ENCODE measurements at places on chromosomes 6 and 20. TPM values are rescaled to one million over a fixed set of nuclear protein-coding genes. Genes with fewer than 3 reads are reported as not detected.

- H3K36me3 ChIP-seq = no peaks in the 10 kb centered on the region
- H3K27me3 ChIP-seq = peaks cover 13% of the 10 kb centered on the region
- peak overlapping the region; percentile 52 for H3K27ac ChIP-seq
- DNase-seq = no peak
These were observed 1.1 kb upstream of the DCBLD1 start for GRCh38 chr6:117481278-117481925.

DNA sequence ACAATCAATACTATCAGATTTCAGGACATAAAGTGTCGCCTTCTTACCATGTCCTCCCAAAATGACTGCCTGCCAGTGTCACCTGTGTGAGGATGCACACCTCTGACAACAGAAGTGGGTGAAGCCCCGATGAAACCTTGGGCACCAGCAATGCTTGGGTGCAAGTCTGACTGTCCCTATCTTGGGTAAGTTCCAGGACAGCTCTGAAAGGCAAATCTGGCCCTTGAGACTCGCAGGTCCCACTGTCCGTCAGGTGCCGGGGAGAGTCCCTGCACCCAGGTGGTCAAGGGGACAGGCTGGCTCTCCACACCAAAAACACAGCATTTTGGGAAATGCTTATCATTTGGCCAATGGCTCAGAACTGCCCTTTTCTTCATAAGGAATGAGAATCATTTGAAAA, 43.3 kb downstream of the EZR start:
- H3K4me1 ChIP-seq = peaks cover 14% of the 10 kb centered on the region
- no peaks in the 10 kb centered on the region for H3K27me3 ChIP-seq
- H3K4me3 ChIP-seq = no peak overlapping the region
- DNase-seq = no peak
- H3K36me3 ChIP-seq = peaks cover 66% of the 10 kb centered on the region

DNA sequence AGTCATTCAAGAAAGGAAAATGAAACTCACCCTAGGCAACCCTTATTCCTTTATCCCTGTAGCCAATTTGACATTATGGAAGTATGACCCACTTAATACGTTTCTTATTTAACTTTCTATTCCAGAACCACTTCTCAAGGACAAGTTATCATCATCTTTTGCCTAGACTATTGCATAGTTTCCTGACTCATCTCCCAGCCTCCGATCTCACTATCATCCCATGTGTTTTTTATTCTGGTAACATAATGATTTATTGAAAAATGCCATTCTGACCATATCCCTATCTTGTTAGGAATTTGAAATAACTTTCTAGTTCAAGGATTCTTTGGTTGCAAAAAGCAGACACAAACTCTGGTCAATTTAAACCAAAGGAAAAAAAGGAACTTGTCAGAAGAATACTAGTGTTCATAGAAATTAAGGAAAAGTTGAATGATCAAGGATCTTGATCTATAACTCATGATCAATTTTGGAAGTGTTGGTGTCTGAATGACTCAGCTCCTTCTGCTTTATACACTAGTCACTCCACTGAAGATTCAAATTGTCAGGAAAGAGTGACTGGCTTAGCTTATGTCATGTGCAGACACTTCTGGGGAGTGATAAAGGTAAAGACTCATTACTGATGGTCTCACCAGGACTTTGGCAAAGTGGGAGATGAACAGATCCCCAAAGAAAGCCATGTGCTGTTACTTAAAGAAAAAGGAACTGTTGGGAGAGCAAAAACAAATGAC, 8.5 kb upstream of the TINAG start:
- H3K36me3 ChIP-seq = no peaks in the 10 kb centered on the region
- no peaks in the 10 kb centered on the region for H3K27me3 ChIP-seq
- H3K27ac ChIP-seq = no peak overlapping the region
- no peak for DNase-seq
- H3K4me1 ChIP-seq = no peaks in the 10 kb centered on the region

DNA sequence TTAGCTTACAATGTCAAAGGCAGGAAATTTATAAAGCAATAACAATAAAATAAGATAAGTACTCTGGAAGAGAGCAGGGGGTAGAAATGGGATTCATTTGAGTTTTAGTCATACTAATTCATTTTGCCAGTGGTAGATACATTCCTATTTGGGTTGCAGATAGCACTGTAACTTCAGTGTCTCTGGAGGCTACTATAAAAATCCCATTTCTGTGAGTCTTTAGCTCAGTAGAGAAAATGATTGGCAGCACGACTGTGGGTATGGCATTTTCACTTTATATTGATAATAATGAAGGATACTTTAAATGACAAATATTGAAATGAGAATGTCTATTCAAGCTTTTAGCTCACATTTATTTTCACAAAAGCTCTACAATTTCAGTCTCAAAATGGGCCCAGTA, 93.6 kb downstream of the FHL5 start:
- peaks cover 18% of the 10 kb centered on the region for H3K27me3 ChIP-seq
- H3K4me3 ChIP-seq = no peak overlapping the region
- DNase-seq = no peak
- H3K36me3 ChIP-seq = no peaks in the 10 kb centered on the region

DNA sequence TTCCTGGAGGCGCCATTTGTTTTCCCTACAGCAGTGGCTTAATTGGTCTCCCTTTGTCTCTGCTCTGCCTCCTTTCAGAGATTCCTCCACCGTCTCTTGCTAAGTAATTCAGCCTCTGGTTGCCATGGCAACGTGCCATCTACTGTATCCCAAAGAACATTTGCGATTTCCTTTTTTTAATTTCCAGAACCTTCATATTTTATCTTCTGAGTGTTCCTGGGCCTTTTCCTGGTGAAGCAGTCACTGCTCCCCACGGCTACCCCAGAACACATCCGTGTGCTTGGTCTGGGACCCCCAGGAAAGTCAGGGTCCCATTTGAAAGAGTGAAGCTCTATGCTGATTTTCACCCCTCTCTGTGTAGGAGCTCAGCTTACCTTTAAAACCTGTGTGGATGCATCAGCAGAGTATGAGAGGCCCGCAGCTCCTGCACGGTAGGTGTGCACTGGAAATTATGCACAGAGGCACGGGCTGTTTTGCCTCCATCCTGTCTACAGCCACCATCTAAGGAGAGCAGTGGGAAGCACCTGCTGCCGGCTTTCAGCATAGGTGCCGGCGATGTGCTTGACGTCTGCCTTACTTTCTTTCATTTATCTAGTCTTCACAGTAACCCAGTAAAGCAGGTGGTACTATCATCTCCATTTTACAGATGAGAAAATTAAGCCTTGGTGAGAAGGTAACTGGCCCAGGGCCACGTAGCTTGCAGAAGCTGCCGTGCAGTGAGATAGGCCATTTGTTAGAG, 122.8 kb downstream of the SYCP2 start:
- H3K36me3 ChIP-seq = no peaks in the 10 kb centered on the region
- H3K4me3 ChIP-seq = no peak overlapping the region

GRCh38 chr6:157298216-157298724, 25.0 kb downstream of the TMEM242 start:
- no peak overlapping the region for H3K27ac ChIP-seq
- H3K4me1 ChIP-seq = peaks cover 8% of the 10 kb centered on the region
- no peak for DNase-seq
- H3K27me3 ChIP-seq = no peaks in the 10 kb centered on the region
- no peak overlapping the region for H3K4me3 ChIP-seq

DNA sequence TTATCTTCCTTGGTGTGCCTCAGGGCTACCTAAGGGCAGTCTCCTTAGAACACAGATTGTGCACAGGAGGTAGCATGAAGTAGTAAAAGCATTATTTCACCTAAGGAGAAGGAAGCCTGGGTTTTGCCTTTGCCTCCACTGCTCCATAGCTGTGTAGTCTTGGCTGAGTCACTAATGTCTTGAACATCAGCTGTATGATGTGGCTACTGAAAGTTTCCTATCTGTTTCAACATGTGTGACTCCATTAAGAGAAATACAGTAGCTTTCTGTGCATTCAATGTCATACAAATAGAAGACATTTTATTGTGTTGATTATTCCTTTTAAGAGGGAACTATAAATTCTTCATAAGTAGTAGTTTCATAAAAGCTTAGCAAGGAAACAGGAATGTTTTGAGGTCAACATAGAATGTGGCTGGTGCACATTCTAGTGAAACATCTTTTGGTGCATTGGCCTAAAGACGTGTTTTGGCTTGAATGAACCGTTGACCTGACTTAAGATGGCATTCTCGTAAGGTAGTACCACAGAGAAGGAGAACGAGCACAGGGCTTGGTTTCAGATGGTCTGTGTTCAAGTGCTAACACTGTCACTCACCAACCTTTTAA, 70.6 kb downstream of the CTNNBL1 start:
- no peak overlapping the region for H3K27ac ChIP-seq
- H3K4me1 ChIP-seq = peaks cover 4% of the 10 kb centered on the region
- H3K27me3 ChIP-seq = no peaks in the 10 kb centered on the region
- no peak for DNase-seq
- no peak overlapping the region for H3K4me3 ChIP-seq

DNA sequence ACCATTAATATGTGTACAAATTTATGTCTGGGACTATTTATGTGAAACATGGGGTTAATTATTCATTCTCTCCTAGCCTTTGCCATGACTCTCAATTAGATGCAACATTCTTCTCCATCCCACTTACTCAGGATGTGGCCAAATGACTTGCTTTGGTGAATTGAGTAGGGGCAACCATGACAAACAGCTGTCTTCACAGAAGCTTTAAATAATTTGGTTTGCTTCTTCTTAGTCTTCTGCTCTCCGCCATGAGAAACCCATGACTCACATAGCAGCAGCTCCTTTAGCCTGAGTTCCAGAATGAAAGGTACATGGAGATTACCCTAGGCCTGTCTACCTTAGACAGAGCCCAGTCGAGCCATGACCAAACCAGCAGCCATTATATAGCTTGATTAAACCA, 74.7 kb downstream of the FRK start:
- no peaks in the 10 kb centered on the region for H3K4me1 ChIP-seq
- H3K27ac ChIP-seq = no peak overlapping the region
- no peak overlapping the region for H3K4me3 ChIP-seq
- H3K36me3 ChIP-seq = no peaks in the 10 kb centered on the region

DNA sequence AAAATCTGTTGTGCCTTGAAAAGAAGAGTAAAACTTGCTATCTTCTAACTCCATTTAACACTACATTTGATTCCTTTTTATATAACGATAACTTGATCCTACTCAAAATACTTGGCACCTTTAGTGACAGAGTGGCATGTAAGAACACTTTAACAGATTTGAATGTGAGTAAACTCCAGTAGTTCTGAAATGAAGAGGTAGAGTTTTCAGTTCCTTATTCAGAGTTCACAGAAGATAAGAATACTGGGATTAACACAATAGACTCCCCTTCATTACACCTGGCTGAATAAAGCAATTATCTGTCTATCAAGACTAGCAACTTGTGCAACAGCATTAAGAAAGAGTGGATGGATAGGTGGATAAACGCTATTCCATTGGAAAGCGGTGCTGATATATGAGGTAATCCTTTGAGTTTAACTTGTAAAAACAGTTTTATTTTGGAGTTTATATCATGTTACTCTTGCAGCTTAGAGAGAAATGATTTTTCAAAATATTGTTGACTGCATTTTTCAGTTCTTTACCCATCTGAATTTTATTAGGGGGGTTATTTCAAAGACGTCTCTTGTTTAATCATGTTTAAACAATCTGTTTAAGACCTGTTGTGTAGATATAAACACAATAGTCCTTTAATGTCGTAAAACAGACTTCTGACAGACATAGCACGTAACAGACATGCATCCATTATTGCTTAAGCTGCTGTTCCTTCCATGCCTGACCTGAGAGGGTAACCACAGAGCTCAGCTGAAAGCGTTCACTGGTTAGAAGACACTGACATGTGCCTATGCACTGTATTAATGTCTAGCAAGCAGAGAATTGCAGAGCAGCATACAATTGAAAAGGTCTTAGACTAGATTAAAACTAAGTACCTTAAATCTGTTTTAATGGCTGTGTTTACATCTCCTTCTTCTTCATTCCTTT, 102.4 kb upstream of the SUPT3H start:
- no peak overlapping the region for H3K4me3 ChIP-seq
- peak overlapping the region; percentile 74 for H3K27ac ChIP-seq
- no peaks in the 10 kb centered on the region for H3K36me3 ChIP-seq
- H3K27me3 ChIP-seq = no peaks in the 10 kb centered on the region

- no peak overlapping the region for H3K4me3 ChIP-seq
- peaks cover 40% of the 10 kb centered on the region for H3K36me3 ChIP-seq
- H3K27ac ChIP-seq = no peak overlapping the region
- no peaks in the 10 kb centered on the region for H3K4me1 ChIP-seq
- no peaks in the 10 kb centered on the region for H3K27me3 ChIP-seq
These were observed 12.8 kb downstream of the NPEPL1 start for GRCh38 chr20:58705208-58705926.

DNA sequence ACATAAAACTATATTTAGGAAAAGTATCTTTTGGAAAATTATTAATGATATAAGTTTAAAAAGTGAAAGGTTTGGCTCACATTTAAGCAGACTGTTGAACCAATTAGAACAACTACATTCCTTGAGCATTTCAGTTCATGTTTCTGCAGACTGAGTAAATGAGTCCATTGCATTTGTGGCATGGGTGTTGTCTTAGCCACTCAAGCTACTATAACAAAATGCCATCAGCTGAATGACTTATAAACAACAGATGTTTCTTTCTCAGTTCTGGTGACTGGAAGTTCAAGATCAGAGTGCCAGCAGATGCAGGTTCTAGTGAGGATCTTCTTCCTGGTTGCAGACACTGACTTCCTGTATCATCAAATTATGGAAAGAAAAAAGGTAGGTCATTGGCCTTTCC, 67.1 kb upstream of the SLC2A12 start:
- H3K4me3 ChIP-seq = no peak overlapping the region
- DNase-seq = no peak
- no peak overlapping the region for H3K27ac ChIP-seq
- H3K36me3 ChIP-seq = no peaks in the 10 kb centered on the region
- H3K4me1 ChIP-seq = peaks cover 11% of the 10 kb centered on the region
- H3K27me3 ChIP-seq = no peaks in the 10 kb centered on the region

PRSS16 gene
- total RNA-seq = 16.2 TPM

GRCh38 chr6:150149146-150149545, 6.3 kb downstream of the PPP1R14C start:
- DNase-seq = no peak
- peaks cover 92% of the 10 kb centered on the region for H3K27me3 ChIP-seq
- peaks cover 21% of the 10 kb centered on the region for H3K4me1 ChIP-seq
- no peaks in the 10 kb centered on the region for H3K36me3 ChIP-seq

WFDC12 gene
- not detected for total RNA-seq

MATN4 gene
- not detected for total RNA-seq

EDN1 gene
- total RNA-seq = 8.5 TPM

DNA sequence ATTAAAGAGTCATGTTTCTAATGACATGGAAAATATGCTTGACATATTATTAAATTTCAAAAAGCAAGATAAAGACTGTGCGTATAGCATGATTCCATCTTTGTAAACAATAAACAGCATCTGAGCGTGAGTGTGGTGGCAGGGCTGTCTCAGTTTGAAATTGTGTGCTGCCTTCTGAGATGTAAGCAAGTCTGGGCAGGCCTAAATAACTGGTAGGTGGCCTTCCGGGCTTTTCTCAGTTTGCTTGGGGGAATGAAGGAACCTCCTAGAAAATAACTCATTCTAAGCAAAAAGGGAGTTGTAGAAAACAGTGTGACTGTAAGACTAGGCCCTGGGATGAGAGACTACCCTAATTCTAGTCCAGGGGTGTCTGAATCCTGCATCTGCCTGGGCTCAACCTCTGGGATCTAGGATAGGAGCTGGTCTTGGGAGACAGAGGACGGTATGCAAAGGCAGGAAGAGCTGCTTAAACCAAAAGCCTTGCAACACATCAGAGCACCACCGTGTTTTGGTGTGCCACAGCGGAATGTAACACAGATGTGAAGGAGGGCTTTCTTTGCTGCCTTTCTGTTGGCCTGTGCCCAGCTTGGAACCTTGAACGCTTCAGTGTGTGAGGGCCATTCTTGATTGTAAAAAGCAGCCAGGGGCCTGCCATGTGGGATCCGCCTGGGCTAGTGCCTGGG, 63.5 kb upstream of the L3MBTL3 start:
- H3K4me1 ChIP-seq = peaks cover 12% of the 10 kb centered on the region
- peak overlapping the region; percentile 83 for H3K27ac ChIP-seq
- H3K36me3 ChIP-seq = no peaks in the 10 kb centered on the region
- no peak overlapping the region for H3K4me3 ChIP-seq
- no peaks in the 10 kb centered on the region for H3K27me3 ChIP-seq

All from mesothelial cell of epicardium (in vitro differentiated cells).